Fibroblast of mammary gland (primary cell): ENCODE measurements at places on chromosomes 1 and 21.

DNA sequence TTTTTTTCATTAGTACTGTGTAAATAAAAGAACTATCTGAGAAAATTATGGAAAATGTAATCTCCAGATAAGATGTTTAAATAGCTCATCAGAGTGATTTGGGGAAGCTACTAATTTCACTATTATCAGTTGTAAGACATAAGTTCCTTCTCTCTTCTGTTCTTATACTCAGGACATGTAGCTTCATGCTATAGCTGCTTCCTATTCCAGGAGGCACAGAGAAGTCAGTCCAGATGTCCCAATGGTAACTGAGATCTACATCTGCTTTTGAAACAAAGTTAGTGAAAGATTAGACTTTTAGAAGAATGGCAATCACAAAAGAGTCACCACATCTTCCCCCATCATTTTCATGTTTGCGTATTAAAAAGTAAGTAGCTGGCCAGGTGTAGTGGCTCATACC lies 5.6 kb downstream of the MAP3K21 start:
- DNase-seq: no peak

DNA sequence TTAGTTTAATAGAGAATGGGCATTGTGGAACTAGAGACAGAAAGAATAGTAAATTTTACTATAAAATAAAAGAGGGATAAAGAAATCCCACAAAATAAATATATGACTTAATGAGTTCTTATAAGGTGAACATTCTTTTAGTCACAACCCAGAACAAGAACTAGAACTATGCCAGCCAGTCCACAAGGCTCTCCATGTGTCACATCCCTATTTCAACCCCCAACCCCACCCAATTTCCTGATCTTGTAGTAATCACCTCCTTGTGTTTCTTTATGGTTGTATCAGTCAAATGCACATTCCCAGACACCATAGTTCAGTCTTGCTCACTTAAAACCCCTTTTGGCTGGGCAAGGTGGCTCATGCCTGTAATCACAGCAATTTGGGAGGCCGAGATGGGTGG lies 662.3 kb upstream of the CAMK1G start:
- DNase-seq: no peak

DNA sequence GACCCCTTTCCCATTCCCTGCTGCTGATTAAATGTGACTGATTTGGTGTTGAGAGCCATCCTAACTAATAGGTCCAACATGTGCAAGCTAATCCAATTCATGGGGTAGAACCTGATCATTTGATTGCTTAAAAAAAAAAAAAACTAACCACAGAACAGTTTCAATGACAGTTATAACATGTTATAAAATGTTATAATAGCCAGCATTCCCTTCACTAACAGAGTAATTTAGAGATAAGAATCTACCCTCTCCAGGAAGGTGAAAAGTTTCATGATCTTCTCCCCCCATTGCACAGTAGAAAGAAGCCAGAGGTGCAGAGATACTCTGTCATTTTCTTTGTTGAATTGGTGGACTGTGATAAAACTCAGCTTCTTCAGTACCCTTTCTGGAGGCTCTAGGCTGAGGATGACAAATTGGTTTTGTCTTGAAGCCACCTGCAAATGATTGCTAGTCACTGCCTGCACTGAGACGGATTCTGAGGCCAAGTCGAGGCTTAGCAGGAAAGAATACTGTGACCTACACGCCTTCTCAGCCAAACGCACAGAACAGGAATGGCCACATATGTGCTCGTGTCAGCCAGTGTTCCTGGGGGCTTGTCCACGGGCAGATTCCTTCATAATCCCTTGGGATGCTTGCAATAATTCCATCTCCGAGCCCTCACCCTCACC lies 215.7 kb upstream of the IRF2BP2 start:
- no peak for DNase-seq

DNA sequence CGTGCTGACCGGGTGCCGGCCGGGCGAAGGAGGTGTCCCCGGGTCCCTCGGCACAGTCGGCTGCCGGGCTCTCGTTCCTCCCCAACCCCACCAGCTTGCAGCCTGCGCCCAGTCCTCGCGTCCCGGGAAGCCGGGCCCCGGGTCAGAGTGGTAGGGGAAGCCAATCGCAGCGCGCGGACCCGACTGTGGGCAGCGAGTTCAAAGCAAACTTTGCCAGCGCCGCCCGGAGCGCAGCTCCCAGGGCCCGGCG lies 328 bp downstream of the MYCL start:
- no peak for DNase-seq

- peak; percentile 60 for DNase-seq
Measured at GRCh38 chr1:109687641-109688499, at the start of gene GSTM1. GSTM1 (plus strand) TSS chr1:109687817; CDS start chr1:109687874, 57 bp downstream.

- DNase-seq: no peak
Measured at GRCh38 chr21:39198800-39199199, 15.5 kb upstream of the PSMG1 start.

DNA sequence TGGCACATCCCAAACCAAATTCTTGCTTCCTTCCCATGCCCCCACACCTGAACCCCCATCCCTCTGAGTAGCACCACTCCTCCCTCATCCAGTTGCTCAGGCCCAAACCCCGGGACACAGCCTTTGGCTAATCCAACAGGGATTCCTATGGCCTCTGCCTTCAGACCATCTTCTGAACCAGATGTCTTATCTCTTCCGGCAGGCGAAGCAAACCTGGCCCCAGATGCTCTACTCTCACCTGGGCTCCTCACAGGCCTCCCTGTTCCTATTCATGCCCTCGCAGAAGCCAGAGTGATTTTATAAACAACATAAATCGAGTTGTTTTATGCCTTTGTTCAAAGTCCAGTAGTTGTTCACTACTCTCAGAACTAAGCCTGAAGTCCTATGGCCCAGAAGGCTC lies 12.5 kb upstream of the KCNA2 start:
- DNase-seq: no peak

DNA sequence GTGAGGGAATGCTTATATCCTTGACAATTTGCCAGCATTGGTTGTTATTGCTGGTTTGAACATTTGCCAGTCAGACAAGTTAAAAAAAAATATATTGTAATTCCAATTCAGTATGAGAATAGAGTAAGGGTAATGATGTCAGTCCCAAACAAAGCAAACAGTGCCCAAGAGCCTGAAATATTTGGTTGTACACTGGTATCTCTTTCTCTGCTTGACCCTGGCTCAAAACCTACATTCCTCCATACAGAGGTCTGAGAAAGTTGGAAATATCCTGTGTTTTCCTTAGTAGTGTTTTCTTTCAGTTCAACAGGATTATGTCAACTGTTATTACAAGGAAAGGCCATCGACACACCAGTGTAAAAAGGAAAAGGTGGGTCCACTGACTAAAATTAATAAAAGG lies 145.6 kb downstream of the MRPL39 start:
- no peak for DNase-seq

- no peak for DNase-seq
Measured at GRCh38 chr1:232074265-232074664, 447.7 kb downstream of the DISC1 start.

DNA sequence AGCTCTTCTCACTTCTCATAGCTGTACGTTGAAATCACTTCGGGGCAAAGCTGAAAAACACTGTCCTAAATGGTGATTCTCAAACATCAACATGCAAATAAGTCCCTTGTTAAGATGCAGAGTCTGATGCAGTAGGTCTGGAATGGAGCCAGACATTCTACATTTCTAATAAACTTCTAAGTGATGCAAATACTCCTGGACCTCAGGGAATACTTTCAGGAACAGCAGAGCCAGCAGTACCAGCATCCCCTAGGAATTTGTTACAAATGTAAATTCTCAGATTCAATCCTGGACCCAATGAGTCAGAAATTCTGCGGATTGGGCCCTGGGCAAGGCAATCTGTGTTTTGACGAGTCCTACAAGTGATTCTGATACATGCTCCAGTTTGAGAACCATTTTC lies 152.3 kb downstream of the PCNX2 start:
- peak; percentile 25 for DNase-seq

- DNase-seq: no peak
Measured at GRCh38 chr21:45420061-45421041, 15.4 kb downstream of the COL18A1 start.

DNA sequence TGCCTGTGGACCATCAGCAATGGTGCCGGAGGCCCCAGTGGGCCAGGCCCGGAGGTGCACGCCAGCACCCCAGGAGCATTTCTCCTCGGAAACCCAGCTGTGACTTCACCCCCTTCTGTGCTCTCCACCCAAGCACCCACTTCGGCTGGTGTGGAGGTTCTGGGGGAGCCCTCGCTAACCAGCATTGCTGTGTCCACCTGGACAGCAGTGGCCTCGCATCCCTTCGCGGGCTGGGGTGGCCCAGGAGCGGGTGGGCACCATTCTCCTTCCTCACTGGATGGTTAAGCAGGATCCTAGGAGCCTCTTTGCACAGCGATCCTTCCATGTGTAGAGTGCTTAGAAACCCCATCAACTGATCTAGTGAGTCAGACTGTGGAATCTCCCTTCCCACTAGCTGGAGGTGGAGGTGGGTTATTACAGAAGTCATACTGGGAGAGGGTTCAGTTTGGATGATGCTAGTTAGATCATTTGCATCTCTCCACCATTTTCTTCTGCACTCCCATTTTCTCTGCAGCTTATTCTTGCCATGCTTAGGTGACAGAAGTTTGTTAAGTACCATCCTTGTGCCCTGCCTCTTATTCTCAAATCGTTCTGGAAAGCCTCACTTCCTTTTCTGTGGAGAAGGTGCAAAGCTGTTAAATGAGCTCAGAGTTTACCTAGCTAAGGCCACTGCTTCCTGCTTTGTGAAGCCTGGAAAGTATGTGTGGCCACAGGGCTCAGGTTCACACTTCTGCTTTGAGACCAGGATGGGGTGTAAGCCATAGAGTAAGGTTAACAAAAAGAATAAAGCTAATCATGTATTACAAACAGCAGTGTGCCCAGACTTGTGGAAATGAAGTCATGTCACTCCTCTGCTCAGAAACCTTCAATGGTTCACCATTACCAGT lies 32.3 kb downstream of the TBX19 start:
- no peak for DNase-seq

DNA sequence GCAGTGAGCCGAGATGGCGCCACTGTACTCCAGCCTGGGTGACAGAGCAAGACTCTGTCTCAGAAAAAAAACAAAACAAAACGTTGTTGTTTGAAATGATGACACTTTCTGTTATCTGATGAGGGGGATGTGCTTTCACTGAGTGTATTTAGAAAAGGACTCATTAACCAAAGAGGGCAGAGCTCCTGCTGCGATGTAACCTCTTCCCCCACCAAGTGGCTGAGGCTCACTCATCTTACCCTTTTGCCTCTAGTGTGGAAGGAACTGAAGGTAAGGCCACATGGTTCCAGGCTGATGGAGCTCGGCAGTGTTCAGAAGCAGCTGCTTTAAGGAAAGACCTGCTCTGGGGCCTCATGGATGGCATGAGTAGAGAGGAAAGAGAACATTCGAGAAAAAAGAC lies 105.7 kb upstream of the RUNX1 start:
- DNase-seq: no peak

DNA sequence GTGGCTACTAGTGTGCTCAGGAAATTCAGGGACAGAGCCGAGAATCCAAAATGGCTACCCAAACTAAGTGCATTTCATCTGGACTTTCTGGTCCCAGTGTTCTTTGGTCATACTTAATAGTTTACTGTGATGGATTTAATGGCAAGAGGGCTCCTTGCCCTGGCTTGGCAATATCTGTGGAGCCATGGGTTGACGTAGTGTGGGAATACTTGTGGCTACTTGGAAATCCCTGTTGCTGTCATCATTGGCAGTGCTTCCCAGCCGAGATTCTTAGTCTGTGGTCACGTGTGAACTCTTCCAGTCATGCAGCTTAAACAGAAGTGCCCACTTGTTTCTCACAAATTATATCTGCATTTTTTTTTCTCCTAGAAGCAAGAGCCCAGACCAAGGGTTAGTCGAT lies 198.9 kb downstream of the HS2ST1 start:
- DNase-seq: peak; percentile 96

DNA sequence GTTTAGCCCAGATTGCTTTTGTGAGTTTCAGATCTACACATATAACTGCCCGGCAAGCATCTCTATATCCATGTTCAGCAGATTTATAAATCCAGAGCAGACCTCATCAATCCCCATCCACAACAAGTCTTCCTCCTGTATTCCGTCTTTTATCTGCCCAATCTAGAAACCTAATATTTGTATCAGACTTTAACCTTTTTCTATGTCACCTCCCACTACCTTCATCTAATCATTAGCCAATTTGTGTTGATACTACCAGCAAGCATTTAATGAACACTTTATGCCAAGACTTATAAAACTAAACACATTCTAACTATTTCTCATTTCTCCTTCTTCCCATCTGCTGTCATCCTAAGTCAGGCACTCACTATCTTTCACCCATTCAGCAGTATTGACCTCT lies 135.5 kb downstream of the PBX1 start:
- no peak for DNase-seq

DNA sequence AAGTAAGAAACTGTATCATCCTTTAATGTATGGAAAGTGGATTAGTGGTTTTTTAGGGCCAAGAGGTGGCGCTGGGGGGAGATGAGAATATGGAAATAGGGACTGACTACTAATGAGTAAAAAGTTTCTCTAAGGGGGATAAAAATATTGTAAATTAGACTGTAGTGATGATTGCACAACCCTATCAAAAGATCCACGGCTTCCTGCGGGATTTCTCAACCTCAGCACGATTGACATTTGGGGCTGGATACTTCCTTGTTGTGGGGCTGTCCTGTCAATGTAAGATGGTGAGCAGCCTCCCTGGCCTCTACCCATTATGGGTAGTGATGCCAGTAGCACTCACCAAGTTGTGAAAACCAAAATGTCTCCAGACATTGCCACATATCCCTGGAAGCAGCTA lies 36.0 kb upstream of the PRDM2 start:
- no peak for DNase-seq

DNA sequence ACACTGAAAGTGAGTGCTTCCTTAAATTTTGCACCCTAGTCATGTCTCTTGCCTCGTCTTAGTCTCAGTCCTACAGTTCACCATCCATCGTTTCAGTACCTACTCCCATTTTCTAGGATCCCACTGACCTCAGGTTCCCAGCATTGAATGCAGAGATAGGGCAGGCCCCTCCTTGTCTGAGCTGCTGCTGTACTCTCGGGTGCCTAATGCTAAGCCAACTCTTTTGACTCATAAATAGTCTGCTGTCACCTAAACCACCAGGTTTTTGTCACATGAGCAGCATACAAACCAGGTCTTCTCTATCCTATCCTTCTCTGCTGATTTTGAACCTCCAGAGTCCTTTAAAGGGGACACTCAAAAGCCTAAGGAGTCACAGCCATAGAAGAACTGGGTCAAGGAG lies 3.0 kb downstream of the ARHGAP30 start:
- DNase-seq: no peak

- no peak for DNase-seq
Measured at GRCh38 chr1:87169263-87169910, 159.3 kb upstream of the LMO4 start.

GRCh38 chr1:11845641-11846335 lies 1.8 kb downstream of the NPPA start:
- peak; percentile 24 for DNase-seq

GRCh38 chr1:163161841-163162240 lies 40.9 kb downstream of the RGS5 start:
- no peak for DNase-seq
